ENCODE measurements at places on chromosomes 12 and 14.
A peak's percentile ranks its signal among the peaks of the same experiment; 100 is the strongest.

- no peak for DNase-seq
Observed at GRCh38 chr12:49482095-49483051, 56.5 kb upstream of the KCNH3 start.

GRCh38 chr14:46582826-46583225 lies 68.8 kb downstream of the RPL10L start:
- DNase-seq: no peak

DNA sequence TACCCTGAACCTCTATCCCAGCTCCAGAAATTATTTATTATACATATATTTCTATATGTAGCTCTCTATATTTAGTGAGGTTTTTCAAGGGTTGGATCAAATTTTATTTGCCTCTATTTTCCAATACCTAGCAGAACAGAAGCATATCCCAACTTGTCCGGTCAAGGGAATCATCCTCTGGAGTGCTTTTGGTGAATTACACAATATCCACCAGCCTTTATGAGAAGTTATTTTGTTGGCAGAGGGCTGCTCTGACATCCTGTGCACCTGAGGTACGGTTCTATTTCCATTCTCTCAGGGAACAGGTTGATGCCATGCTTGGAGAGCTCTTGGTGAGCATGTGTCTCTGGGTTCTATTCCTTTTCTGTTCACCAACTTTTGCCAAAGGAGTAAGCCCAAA lies 1056.4 kb downstream of the GALC start:
- DNase-seq: no peak

GRCh38 chr12:59182658-59183455 lies 262.6 kb upstream of the LRIG3 start:
- DNase-seq: no peak

GRCh38 chr14:91708795-91709194 lies 23.1 kb downstream of the CATSPERB start:
- no peak for DNase-seq

- DNase-seq: no peak
Observed at GRCh38 chr14:49971156-49972130, 78.6 kb downstream of the ARF6 start.

DNA sequence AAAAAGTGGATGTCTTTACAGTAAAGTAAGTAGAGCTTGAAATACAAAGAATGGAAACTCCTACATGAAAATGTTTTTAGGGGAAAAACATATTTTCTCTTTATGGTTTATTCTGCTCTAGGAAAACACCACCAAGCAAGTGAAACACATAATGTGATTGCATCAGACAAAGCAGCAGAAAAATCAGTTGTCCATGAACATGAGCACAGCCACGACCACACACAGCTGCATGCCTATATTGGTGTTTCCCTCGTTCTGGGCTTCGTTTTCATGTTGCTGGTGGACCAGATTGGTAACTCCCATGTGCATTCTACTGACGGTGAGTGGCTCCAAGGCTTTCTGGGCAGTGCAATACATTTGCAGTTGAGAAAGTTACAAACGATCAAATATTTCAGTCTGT lies 42.6 kb upstream of the PLEKHD1 start:
- DNase-seq: no peak

DNA sequence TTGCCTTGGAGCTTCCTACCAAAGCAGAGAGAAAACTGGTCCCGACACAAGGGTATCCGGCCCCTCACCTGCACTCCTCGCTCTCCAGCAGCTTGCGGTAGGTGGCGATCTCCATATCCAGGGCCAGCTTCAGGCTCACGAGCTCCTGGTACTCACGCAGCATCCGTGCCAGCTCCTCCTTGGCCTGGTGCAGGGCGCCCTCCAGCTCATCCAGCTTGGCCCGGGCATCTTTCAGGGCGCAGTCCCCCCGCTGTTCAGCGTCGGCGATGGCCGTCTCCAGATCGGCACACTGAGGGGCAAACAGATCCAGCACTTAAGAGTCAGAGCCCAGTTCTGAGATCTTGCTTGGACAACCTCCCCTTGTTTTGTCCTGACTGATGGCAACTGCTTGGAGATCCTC lies 13.7 kb downstream of the KRT72 start:
- no peak for DNase-seq

DNA sequence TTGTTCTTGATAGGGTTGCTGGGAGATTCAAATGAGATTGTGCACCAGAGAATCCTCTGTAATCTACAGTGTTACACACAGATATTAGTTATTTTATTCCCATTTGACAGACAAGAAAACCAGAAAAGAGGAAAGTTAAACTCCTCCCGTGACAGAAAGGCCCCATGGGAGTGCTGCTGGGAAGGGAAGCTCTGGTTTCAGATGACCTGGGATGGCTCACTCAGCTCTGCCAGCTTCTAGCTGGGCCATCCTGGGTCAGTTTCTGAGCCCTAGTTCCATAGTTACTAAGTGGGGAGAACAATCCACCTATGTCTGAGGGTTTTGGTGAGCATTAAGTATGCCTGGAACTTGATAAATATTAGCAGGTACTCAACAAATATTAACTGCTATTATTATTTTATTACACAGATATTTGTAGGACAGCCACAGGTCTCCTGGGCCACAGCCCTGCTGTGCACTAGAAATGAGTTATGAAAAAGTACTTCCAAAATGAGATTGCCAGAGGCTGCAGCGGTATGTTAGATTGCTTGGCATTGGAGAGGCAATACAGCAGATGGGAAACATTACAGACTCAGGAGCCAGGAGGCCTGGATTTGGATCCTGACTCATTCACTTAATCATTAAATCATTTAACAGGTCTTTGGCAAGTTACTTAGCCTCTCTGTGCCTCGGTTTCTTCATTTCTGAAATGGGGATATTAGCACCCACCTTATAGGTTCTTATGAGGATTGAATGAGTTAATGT lies 47.1 kb upstream of the STON2 start:
- no peak for DNase-seq

DNA sequence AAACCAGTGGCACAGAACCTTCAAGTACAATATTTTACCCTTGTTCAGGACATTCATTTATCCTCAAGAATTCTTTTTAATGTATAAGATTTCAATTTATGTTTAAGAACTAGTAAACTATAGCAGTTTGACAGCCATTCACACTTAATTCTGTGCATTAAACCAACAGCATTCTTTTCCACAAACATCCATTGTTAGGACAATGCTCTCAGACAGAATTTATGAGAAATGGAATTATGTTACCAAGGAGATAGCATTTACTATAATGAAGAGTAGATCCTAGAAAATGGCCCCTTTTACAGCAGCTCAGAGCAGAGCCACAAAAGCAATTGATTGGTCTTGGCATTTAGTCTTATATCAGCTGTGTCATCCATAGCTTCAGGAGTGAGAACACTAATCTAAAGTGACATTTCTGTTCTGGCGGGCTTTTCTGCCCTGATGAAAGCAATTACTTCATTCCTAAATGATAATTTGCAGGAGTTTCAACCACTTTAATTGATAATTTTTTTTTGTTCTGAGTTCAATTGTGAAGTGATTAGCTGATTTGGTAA lies 268.9 kb downstream of the NPAS3 start:
- DNase-seq: no peak

GRCh38 chr12:71731439-71732356 lies 23.0 kb upstream of the RAB21 start:
- DNase-seq: no peak

DNA sequence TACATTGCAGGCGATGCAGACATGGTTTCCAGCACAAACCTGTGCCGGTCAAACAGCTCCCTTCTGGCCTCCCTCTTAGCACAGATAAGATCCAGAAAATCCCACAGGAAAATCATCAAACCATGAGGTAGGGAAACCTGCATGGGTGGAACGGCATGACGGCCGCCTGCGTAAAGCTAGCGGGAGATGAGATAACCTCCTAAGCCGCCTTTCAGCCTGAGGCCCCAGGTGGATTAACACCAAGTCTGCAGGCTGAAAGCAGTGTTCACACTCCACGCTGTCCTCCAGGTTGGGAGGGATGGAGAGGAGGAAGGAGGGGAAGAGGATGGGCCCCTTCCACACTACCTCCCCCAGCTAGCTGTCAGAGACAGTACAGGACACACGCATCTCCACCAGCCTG lies 63.8 kb downstream of the TSPAN11 start:
- no peak for DNase-seq

DNA sequence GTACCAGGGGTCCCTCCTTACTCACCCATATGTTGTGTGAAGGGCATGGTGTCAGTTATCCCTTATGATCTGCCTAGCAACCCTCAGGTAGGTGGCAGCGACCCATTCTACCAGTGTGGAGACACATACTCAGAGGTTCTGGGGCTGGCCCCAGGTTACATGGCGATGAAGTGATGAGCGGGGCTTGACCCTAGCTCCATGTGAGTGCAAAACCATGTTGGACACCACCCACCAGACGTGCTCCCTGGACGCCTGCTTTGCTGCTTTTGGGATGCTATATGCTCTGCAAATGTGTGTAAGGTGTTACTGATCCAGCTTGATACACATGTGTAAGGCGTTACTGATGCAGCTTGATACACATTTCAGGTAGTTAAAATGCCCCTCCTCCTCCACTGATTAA lies 33.3 kb downstream of the EP400 start:
- no peak for DNase-seq

- DNase-seq: no peak
Observed at GRCh38 chr14:51682411-51682810, 30.7 kb downstream of the FRMD6 start.

GRCh38 chr12:120039711-120040110 lies 50.7 kb downstream of the BICDL1 start:
- DNase-seq: no peak

- no peak for DNase-seq
Observed at GRCh38 chr12:46934374-46935111, 108.7 kb upstream of the SLC38A4 start.

DNA sequence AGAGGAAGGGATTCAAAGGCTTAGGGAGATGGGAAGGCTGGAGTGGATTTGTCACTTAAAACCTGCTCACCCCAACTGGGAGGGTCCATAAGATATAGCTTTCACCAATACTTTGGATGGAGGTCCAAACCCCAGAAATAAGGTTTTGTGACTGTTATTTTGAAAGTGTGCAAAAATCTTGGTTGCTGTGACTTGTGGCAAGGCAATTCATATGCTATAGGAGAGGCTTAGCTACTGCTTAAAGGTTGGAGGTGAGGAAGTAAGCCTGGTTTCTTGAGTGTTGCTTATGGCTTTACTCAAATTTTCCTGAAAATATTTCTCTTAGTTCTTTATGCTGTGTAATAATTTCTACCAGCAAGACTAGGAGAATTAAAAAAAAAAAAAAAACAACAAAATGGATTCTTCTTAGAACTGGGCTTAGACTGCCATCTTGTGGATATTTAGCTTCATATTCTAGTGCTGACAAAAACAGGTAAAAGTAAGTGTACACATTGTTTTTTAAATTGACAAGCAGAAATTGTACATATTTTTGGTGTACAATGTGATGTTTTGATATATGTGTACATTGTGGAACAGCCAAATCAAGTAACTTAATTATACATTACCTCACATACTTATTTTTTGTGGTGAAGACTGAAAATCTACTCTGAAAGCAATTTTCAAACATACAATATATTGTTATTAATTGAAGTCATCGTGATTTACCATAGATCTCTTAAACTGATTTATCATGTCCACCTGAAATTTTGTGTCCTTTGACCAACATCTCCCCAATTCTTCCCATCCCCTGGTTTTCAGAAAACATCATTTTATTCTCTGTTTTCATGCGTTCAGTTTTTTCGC lies 23.0 kb downstream of the PDE6H start:
- DNase-seq: peak; percentile 75

GRCh38 chr12:109552971-109553370 lies 20.3 kb downstream of the MMAB start:
- DNase-seq: no peak

- DNase-seq: no peak
Observed at GRCh38 chr14:99544991-99545390, 59.0 kb downstream of the CCDC85C start.

DNA sequence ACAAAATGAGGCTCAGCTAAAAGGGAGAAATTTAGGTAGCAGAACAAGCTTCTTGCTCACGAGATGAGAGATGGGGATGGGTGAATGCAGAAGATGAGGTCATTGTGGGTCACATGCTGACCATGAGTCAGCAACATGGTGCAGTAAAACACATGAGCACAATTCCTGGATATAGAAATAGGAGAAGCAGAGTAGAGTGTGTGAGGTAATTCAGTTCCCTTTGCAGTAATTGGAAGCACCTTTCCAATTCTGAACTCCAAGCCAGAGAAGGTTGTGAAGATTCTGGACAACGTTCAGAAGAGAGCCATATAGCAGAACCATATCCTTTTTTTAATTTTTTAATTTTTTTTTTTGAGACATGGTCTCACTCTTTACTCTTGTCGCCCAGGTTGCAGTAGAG lies 62.0 kb upstream of the LMNTD1 start:
- DNase-seq: no peak

GRCh38 chr12:92974759-92975158 lies 45.7 kb upstream of the EEA1 start:
- no peak for DNase-seq

GRCh38 chr14:105068818-105069217 lies 3.6 kb upstream of the GPR132 start:
- DNase-seq: no peak

DNA sequence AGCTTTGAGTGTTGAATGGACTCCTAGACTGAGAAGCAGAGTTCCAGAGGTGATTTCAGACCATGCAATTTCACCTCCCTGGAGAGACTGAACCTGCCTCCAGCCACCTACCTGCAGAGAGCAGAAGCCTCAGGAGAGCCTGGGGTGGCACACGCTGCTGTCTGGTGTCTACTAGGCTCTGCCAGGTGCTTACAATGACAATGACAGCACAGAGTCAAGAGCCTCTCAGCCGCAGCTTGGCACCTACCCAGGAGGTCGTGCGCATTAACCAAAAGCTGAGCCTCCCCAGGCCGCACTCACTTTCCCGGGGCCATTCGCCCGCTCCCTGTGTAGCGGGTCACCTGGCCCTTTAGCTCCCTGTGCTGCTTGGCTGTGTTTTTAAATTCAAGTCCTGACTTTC lies 63.2 kb downstream of the TESC start:
- no peak for DNase-seq

GRCh38 chr14:54337314-54337713 lies 59.5 kb upstream of the CDKN3 start:
- DNase-seq: no peak

All from SW 1271 (cell line).